Activated CD4-positive, alpha-beta T cell treated with anti-CD3 and anti-CD28 coated beads, Interleukin-2, amount 50 U/mL, for 24 hours (primary cell): ENCODE measurements at places on chromosomes 2 and 18.

DNA sequence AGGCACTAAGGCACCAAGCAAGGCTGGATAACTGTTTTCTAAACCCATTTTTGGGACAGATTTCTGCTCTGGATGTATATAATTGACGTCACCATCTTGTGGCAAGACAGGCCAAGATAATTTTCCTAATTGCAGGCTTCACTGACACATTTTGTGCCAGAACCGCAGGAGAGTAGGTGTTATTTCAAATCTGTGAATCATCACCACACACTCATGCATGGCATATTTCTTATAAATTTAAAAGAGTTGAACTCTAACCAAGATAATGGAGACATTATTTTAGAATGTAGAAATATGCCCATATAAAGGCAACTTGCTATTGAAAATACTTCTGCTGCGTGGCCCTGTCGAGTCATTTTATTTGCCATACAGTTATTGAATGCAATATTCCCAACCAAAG, 68.3 kb upstream of the ACYP2 start:
- no peak for DNase-seq

DNA sequence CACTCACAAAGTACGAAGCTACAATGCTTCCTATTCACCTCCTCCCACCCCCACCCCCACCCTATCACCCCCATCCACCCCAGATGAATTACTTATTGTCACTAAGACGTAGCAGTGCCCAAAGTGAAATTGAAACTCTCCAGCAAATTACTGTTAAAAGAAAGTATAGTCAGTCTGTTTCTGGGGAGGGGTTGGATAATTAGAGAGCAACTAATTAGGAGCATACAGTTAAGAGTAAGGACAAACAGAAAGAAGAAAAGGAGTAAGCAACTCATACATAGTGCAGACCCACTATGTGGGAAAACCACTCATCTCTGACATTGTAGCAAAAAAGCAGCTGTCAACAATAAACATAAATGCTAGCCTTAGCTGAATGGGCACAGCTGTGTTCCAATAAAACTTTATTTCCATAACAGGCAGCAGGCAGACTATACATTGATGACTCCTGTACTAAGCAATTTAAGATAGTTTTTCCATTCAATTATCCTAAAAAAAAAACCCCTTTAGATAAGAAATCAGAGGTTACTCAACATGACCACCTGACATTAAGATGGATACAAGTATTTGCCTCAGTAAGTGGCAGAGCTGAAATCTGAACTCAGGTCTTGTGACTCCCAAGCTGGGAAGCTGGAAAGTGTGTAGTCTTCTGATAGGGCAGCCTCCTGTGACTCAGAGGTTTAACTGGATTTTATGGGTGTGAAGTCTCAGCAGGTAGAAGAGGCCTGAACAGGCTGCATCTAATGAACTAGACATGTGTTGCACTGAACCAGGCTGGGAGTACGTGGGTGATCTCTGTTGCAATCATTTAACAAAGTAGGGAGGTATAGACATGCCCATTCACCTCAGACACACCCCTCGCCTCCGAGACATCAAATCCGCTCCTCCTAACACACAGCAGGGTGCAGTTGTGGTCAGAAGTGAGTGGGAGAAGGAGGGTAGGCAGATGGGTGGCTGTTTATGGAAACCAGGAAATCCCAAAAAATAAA, 171.8 kb upstream of the KLF7 start:
- DNase-seq, result no peak

- DNase-seq, result no peak
These were observed 341.8 kb downstream of the RBM43 start for GRCh38 chr2:150919901-150920300.

GRCh38 chr2:1688161-1688560, 56.2 kb downstream of the PXDN start:
- no peak for DNase-seq

DNA sequence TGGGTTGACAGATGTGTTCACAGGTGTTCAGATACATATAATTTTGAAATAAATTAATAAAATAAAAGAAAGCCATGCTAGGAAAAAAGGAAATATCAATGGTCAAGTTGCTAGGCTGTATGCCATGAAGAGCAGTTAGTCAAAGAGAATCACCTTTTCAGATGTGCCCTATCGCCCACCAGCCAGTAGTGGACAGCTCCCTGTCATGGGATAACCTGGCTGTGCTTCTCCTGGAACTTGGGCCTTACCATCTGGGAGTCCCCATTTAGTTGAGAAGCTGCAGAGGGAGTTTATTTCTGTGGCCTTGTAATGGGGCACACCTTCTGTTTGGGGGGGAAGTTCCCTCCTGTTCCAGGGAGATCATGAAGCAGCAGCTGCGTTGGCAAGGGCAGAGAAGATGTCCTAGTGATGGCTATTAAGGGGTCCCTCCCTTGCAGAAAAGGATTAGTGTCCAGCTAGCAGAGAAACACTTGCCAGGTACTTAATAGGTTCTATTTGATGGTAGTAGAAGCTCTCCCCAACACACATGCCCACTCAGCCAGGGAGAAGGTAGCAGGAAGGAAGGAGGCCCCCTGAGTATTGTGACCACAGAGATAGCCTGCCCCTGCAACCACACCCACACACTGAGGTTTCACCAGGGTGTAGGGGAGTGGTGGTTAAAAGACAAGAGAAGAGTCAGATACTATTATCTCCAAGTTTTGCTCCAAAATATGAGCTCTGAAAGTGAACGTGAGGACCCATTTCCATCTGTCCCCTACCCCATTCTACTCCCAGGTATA, 117.7 kb downstream of the B3GNT2 start:
- DNase-seq, result no peak

GRCh38 chr2:12506846-12507245, 209.9 kb upstream of the TRIB2 start:
- DNase-seq, result no peak

DNA sequence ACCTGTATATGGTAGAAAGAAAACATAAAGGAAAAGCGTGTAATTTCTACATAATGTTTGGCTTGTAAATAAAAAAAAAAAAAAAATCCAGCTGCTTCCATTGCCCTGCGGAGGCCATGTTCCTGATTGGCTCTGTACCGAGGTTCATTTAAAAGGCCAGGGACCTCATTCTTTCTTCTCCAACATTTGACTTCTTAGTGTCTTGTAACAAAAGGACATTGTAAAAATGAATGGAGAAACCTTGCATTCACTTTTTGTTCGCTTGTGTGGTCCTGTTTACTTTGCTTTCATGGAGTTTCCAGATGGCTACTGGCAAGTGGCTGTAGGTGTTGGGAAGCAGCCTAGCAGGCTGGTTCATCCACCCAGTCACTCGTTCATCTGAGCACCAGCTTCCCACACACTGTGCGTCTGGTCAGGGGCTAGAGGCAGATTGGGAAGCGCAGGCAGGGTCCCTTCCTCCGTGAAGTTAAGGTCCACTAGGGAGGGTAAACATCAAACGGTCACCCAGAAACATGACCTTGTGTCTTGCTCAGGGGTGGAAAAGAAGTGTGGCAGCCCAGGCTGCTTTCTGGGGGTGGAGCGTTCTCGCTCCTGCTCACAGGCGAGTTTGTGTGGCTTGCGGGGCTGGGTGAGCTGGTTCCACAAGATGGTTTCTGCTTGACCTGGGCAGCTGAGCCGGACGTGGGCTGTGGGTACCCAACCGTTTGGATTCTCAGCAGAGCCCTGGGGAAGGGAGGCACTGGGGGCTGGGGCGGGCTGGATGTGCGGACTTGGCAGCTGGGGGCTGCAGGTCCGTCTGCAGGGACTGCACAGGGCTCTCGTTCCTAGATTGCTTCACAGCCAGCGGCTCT, 260.7 kb downstream of the AGAP1 start:
- DNase-seq, result no peak

DNA sequence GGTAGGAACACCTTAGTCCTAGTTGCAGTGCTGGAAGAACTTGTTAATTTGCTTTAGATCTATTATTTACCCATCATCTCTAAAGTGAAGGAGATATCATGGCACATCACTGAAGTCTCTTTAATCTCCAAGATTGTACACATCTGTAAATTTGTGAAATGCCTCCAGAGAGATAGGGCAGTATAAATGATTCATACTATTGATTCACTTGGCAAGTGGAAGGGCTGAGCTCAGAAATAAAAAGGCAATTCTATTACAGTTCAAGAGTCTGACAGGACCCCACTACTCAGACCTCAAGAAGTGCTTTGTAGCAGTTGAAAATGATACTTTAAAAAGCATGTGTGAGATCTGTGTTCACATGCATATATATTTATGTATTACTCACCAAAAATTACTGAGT, 489.3 kb downstream of the DCC start:
- no peak for DNase-seq

GRCh38 chr18:79382681-79383387, 12.9 kb upstream of the NFATC1 start:
- DNase-seq, result no peak

- no peak for DNase-seq
These were observed 313.8 kb downstream of the PDE11A start for GRCh38 chr2:177758591-177759371.

DNA sequence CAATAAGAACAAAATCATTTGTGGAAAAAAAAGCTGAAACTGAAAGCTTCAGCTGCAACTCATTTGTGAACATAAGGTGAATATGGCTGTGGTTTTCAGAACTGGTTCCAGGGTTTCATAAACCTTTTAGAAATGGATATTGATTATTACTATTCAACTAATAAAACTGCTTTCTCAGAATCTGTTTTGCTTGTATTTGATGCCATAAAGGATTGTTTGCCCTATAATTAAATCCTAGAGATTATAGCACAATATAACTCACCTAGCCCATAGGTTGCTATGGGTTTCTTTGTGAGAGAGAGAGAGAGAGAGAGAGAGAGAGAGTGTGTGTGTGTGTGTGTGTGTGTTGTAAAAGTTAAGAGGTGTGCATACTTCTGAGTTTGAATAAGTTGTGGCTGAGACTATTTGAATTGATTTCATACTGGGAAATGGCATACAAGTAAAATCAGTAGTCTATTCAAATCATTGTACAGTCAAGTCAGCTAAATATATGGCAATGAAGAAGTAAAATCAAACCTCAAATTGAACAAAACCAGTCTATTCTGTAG, 339.2 kb downstream of the ARHGAP15 start:
- no peak for DNase-seq

DNA sequence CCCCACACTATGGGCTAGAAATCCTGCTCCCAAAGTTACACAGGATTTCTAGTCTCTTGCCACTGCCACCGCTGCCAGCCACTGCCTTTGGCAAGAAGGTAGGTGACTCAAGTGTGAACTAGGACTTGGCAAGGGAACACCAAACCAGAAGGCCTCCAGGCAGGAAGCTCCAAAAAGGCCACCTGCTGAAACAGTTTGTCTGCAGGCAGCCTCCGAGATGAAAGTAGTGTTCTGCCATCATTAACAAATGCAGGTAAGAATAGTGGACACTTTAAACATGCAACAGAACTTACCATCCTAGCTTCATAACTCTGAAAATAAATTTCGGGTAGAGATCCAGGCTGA, 3.9 kb downstream of the ANKRD44 start:
- no peak for DNase-seq

- no peak for DNase-seq
These were observed 30.2 kb upstream of the GRP start for GRCh38 chr18:59189746-59190145.

DNA sequence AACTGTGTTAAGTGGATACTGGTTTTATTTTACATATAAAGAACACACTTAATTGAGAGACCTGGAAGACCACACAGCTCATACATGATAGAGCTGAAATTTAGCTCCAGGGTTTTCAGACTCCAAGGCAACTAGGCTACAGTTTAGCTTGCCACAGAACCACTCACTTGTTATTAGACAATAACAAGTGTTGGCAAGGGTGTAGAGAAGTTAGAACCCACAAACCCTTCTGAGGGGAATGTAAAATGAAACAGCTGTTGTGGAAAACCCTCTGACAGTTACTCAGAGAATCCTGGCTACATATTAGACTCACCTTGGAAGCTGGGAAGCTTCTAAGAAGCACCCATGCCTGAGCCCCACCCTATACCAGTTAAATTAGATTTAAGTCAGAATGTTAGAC, 75.3 kb downstream of the MAP3K20 start:
- DNase-seq, result no peak

- DNase-seq, result no peak
These were observed 66.6 kb upstream of the ZNF397 start for GRCh38 chr18:35174093-35174731.

DNA sequence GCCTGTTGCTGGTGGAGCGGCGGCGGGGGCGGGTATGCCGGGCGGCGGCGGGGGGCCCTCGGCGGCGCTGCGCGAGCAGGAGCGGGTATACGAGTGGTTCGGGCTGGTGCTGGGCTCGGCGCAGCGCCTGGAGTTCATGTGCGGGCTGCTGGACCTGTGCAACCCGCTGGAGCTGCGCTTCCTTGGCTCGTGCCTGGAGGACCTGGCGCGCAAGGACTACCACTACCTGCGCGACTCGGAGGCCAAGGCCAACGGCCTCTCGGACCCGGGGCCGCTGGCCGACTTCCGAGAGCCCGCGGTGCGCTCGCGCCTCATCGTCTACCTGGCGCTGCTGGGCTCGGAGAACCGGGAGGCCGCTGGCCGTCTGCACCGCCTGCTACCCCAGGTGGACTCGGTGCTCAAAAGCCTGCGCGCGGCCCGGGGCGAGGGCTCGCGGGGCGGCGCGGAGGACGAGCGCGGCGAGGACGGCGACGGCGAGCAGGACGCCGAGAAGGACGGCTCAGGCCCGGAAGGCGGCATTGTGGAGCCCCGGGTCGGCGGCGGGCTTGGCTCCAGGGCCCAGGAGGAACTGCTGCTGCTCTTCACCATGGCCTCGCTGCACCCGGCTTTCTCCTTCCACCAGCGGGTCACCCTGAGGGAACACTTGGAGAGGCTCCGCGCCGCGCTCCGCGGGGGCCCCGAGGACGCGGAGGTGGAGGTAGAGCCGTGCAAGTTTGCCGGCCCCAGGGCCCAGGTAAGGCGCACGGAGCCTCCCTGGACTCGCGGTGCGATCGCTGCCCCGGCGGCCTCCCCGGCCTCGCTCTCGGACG, 1.0 kb downstream of the ZCCHC2 start:
- DNase-seq, result peak; percentile 40

GRCh38 chr2:45709137-45709536, 57.7 kb downstream of the PRKCE start:
- DNase-seq, result no peak

DNA sequence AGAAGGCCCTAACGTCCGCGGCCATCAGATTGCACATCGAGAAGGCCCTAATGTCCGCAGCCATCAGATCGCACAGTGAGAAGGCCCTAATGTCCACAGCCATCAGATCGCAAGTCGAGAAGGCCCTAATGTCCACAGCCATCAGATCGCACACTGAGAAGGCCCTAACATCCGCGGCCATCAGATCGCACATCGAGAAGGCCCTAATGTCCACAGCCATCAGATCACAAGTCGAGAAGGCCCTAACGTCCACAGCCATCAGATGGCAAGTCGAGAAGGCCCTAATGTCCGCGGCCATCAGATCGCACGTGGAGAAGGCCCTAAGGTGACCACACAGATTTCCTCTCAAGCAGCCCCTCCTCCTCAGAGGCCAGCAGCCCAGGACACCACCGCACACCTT, 193.2 kb upstream of the PXDN start:
- no peak for DNase-seq

GRCh38 chr2:126970583-126970982, 71.9 kb downstream of the TEX51 start:
- DNase-seq, result no peak

GRCh38 chr2:69683170-69683971, 39.8 kb upstream of the AAK1 start:
- no peak for DNase-seq
